ENCODE measurements at places on chromosomes 13 and 19.

GRCh38 chr19:4069331-4069959 is 2.7 kb upstream of the ZBTB7A start:
- DNase-seq = peak; percentile 58

GRCh38 chr19:2850256-2850925 is 9.1 kb downstream of the ZNF555 start:
- DNase-seq = no peak

GRCh38 chr13:40109351-40109844 is 453.9 kb downstream of the COG6 start:
- no peak for DNase-seq

GRCh38 chr13:33945477-33945876 is 127.5 kb downstream of the RFC3 start:
- no peak for DNase-seq

- DNase-seq = no peak
Observed at GRCh38 chr19:49559928-49560327, 20.4 kb downstream of the NOSIP start.

All from Jurkat, Clone E6-1 (cell line).